DMS 273 treated with DMSO at 0.1 percent for 48 hours (cell line): ENCODE measurements at places on chromosomes 5 and 9.

- no peak for DNase-seq
Measured at GRCh38 chr9:75500479-75500878, 390.0 kb upstream of the PCSK5 start.

DNA sequence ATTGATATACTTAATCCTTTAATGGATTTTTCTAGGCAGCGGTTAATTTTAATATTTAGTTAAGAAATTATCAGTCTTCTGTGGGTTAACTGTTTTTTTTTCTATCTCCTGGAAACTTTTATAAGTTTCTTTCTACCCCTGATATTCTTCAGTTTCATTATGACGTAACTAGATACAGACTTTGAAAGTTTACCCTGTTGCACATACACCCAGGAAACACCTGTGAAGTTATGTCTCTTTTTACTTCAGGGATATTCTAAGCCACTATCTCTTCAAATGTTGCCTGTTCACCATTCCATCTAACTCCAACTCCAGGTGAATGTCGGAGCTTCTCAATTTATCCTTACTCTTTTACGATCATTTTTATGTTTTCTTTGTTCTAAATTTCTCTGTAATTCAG is 329.0 kb downstream of the ICE1 start:
- no peak for DNase-seq

- DNase-seq, result no peak
Measured at GRCh38 chr5:163379298-163380155, 57.9 kb upstream of the CCNG1 start.

- no peak for DNase-seq
Measured at GRCh38 chr9:129576546-129577543, 44.1 kb downstream of the C9orf50 start.

DNA sequence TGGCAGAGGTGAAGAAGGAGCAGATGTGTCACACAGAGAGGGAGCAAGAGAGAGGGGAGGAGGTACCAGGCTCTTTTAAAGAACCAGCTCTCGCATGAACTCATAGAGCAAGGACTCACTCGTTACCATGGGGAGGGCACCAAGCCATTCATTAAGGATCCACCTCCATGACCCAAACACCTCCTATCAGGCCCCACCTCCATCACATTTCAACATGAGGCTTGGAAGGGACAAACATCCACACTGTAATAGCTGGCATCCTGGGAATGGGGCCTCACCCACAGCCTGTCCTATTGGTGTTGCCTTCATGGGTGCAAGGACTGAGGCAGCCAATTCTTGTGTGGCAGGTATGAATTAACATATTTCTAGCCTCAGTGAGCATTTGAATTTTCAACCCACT is 11.6 kb upstream of the TNFAIP8 start:
- DNase-seq, result no peak

DNA sequence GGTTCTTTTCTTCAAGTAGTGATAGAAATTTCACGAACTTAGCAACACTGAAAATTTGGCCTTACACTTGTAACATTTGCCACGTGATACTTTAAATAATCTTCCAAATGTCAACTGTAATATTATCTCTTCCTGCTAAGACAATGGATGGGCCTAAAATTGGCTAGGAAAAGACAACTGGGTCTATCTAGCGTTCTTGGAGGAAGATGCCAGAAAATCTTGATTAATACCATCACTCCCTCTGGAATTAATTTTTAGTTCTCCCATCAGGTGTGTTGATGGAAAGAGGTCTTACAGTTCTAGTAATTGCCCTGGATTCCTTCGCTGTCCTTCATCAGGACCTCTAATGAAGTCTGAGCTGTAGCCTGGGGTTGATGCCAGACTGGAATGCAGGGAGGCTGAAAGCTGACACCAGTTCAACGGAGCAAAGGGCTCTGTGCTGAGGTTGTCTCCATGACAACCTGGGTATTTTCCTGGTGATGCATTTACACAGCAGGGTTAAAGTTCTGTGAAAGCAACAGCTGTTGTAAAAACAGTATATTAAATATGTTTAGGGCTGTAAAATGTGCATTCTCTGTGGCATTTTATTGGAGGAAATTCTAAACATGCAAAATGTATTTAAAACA is 92.3 kb downstream of the GAS1 start:
- DNase-seq, result peak; percentile 62

DNA sequence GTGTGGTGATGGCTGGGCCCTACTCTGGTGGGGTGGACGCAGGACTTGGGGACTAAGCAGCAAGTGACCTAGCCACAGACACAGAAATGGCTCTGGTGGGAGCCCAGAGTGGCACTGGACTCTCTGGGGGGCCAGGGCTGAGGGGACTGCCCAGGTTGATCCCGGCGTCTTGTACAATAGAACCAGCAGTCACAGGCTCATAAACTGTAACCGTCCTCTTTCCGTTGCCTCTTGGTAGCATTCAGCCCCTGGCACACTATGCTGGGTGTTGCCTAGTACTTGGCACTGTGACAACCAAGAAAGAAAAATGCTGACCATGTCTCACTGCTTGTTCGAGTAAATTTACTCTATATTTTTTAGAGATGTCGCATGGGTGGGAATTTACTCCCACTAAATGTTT is 80.5 kb downstream of the DAB2IP start:
- no peak for DNase-seq

DNA sequence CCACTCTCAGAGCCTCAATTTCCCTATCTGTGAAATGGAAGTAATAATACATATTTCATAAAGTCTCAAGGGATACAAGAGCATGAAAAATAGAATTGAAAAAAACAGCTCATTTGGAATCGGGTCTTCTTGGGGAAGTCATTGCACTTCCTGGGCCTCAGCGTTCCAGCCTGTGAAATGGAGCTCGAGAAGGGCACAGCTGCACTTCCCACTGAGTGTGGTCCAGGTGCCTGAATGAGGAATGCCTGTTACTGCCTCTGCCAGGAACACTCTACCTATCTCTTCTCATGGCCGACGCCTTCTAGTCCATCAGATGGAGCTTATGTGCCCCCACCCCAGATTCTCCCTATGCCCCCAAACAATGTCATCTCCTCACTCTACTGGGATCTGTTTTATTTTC is 924 bp upstream of the NEURL1B start:
- DNase-seq, result no peak

DNA sequence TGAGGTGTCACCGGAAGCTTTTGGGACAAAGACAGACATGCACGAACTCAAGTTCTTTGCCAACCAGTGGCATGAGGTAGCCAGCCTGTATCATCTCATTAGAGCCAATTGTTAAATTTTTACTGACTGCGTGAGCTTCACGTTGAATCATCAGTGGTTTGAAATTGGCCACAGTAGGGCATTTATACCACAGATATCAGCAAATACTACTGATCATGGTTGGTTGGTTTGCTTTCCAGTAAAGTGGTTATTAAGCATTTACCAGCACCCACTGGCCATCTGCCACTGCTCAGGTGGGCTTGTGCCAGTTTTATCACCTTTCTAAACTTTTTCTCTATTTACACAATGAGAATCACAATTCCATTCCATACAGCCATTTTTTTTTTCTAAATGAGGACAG is 28.4 kb upstream of the SHC3 start:
- DNase-seq, result no peak

- DNase-seq, result no peak
Measured at GRCh38 chr5:62298118-62298517, 7.9 kb upstream of the KIF2A start.

DNA sequence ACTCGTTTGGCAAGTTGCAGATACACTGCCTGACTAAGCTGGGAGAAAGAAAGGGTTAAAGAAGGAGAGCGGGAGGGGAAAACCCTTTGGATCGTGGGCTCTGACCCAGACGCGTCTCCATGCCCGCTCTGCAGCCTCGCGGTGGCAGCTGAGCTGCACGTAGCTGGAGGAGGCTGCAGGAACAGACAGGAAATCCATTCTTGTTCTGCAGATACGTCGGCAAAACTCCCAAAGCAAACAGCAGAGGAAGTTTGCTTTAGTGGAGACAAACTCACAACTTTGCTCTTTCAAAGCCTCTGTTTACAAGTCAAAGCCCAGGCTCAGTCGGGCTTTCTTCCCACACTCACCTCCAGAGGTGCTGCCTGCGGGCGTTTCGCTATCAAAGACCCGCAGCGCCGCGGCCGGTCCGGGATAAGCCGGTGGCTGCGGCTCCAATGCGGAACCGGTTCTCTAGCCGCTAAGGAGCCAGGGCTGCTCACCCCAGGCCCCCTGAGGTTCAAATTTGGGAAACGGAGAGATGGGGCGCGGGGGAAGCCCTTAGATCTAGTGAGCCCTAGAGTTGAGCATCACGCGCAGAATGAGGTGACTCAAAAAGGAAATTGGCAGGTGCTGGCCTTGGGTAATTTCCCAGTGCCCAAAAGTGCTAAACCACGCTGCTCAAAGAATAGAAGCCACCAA is 60.7 kb downstream of the MAT2B start:
- no peak for DNase-seq

DNA sequence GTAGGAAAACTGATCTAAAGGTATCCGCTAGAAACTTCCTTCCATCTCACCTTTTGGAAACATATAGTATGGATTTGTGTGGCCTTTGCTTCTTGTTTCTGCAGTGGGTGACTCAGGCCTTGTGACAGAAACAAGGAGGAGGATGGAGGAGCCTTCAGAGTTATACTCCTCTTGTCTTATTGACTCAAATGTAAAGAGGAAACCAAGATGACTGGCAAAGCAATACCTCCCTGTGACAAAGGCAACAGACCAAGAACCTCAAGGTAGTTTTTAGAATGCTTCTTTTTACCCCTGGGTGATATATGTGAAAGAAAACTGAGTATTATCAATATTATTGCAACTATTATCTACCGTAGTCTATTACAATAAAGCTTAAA is 123.3 kb upstream of the SLIT3 start:
- no peak for DNase-seq

DNA sequence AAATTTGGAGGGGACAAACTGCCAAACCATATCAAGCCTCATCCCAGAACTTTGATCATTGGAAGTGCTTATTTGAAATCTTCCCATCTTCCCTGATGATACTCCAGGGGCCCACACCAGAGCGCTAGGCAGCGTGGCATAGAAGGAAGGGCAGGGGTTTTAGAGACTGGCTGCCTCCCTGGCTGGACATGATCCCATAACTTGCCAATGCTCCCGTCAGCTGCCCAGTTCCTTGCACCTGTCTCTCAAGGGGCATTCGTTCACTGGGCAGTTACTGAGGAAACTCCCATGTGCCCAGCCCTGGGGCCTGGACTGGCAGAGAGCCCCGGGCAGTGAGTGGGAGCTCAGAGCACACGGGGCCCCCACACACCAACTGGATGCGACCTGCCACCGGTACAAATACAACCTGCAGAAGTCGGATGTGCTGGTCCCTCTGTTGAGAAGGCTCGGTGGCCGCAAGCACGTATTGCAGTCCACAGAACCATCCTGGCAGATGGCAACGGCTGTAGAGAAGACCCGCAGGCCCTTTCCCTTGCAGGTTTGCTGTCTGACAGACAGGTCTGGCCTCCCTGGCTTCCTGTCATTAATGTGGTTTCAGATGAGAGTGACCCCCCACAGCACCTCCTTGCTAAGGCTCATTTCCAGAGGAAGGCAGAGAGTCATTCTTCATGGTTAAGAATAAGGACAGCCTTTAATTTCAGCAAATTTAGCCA is 122.4 kb downstream of the MVB12B start:
- no peak for DNase-seq

GRCh38 chr5:168370831-168371230 is 79.4 kb downstream of the WWC1 start:
- DNase-seq, result no peak

GRCh38 chr5:149687486-149688168 is 42.5 kb upstream of the PPARGC1B start:
- no peak for DNase-seq

DNA sequence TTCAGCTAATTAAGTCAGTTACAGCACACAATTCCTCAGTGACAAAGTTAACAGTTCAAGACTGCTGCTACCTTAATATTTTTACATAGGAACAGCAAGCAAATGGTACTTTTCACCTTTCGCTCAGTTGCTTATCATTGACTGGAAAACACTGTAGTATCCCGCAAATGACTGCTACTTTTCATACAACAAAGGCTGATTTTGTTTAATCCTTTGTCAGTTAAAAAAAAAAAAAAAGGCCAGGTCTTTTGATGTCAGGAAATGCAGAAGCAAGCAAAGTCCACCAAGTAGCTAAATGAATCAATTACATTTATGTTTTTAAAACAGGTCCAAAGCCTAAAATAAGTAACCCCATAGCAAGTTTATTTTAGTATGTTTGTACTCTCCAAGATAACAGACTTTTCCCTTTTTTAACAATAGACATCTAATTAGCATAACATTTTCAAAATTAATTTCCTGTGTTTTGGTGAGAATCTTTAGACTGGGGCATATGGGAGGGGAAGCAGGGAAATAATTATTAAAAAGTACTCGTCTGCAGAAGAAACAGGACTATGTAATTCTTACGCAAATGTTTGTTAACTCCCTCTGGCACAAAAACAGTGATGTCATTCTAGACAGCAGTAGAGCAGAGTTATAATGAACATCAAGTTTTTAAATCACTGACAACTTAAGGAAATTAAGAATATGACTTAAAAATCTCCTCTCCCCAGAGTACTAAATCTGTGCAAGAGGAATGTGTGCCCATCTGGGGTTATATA is 9.6 kb downstream of the PFDN1 start:
- DNase-seq, result no peak
